ENCODE measurements at places on chromosomes 1 and 21.

GRCh38 chr1:85894651-85895050 is 186.4 kb upstream of the ZNHIT6 start:
- DNase-seq, result no peak

GRCh38 chr1:30645807-30646206 is 77.6 kb downstream of the MATN1 start:
- no peak for DNase-seq

DNA sequence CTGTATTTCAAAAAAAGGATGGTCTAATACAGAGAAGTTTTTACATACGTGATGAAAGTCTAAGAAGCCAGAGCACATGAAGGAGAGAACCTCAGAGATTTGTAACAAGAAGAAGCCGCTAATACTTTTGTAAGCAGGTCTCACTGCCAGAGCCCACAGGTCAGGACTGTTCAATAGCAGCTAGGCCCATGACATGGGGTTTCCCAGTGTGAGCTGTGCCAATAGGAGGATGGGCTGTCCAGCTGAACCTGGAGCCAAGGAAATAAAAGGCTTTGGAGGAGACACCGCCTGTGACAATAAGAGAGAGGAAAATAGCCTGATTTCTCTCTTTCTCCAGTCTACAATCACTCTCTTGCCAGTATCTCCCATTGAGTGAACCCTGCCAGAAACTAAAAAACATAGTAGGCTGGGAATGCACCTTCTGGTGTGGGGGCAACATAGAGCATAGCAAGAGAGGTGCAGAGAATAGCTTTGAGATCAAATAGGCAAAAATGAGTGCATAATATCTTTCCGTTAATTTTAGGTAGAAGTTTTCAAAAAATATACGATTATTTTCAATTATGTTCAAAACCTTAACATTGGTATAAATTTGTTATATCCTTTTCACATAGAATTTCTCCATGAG is 360.3 kb downstream of the NEGR1 start:
- no peak for DNase-seq

DNA sequence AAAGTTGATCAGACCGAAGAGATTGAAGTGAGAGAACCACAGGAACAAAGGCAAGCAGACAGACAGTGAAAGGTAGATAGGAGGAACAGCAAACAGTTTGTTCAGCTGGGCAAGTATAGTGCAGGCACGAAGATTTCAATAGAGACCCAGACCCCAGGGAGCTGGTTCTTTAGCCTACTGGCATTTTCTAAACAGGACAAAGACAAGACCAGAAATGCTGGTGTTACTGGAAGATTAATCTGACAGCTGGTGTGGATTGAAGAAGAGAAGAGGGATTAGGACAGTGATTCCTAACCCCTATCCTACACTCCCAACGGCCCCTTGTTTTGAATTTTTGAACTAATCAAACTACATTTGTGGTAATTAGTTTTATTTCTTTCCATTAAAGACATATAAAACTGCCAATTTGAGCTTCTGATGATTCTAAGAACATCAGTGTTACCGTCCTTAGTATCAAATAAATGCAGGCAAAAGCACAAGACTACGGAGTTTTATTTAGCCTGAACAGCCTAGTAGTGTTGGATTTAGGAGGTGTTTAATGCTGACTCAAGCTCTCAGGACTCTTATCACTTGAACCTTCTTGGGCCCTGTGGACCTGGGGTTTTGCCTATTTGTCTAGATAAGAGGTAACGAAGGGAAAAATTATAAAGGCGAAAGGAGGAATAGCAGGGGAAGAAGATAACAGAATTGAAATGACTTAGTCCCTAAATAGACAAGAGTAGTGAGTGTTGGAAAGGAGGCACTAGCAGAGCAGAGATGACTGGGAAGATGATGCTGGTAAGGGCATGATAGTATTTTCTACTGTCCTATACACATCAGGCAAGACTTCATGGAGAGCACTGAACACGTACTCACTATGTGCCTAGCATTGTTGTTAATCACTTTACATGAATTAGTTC is 2.0 kb downstream of the NPL start:
- no peak for DNase-seq

DNA sequence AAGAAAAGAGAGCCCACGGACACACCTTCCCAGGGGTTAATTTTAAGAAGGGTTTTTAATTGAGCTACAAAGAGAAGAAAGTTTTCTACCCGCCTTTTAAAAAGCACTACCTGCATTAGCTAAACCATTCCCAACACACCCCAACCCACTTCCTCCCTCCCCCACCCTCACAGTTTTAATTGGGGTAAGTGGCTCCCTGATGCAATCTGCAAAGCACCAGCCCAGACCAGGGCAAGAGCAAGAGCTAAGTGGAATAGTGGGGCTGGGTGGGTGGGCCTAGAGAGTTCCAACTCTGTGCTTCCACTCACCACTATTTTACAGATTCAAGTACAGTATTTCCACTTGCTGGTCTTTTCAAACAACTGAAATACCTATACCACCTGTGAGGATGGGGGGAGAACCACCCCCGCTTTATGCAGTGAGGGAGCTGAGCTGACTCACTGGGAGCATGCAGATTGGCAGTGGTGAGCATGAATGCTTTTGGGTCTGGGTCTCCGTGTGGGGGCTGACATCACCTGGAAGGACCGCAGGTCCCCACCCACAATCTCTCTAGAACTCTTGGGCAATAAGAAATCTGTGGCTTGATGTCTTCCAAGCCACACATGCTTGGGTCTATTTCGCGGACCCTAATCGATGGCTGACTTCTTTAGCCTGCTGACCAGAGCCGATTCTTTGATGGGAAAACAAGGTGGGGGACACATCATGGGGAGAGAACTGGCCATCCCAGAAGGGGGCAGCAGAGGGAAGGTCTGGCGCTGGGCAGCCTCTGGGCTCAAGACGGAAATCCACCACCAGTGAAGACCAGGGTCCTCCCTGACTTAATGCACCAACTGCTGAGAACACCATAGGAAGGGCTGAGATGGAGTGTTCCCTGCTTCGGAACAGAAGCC is 95.5 kb downstream of the SSBP3 start:
- no peak for DNase-seq

GRCh38 chr1:87333692-87334347 is 5.1 kb downstream of the LMO4 start:
- DNase-seq, result no peak

DNA sequence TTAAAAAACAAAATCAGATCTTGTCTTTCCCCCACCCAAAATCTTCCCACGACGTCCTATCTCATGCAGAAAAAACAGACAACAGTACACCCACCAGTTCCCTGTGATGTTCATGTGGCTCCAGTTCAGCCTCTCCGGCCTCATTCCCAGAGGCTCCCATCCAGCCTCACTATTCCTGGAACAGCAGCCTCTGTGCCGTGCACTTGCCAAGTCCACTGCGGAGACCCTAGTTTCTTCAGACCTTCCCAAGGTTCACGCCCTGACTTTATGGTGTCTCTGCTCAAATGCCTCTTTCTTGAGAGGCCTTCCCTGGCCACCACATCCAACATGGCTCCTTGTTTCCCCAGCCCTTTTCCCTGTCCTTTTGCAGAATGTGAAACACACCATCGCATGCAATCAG is 106.3 kb upstream of the BACE2 start:
- no peak for DNase-seq

DNA sequence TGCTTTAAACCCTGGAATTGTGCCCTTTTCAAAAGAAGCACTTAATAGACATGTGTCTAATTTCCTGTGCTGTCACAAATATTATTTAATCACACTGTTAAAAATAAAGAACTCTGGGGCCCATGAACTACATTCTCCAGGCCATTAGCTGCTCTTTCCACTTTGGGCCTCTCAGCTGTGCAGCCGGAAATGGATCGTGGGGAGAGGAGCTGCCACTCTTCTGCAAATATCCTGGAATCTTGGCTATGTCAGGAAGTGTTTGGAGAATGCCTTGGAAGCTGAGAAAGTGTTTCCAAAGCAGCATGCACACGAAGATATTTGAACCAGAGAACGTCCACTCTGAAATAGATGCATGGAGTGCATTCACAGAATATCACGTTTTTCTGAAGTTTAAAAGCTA is 27.5 kb upstream of the VPS26C start:
- no peak for DNase-seq

DNA sequence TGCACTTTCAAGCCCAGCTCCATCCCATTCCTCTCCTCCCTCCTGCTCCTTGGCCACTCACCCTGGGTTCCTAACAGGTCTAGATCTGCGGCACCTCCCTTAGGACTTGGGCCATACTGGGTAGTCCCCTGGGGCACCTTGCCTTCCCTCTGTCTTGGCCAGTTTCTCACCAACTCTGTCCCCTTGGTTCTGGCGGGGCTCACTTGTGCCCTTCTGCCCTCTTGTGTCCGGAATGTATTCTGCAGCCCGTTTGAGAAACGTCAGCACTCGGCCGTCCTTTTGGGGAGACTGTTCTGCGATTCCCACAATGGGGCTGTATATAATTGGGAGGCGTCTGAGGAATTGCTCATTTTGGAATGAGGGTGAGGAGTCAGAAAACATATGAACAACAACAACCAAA is 162.4 kb downstream of the ZSCAN20 start:
- no peak for DNase-seq

GRCh38 chr21:44441581-44442265 is 13.6 kb upstream of the LRRC3 start:
- no peak for DNase-seq

- no peak for DNase-seq
Measured at GRCh38 chr1:150987924-150988323, 5.8 kb downstream of the ANXA9 start.

- no peak for DNase-seq
Measured at GRCh38 chr1:179034720-179035119, 9.0 kb downstream of the FAM20B start.

DNA sequence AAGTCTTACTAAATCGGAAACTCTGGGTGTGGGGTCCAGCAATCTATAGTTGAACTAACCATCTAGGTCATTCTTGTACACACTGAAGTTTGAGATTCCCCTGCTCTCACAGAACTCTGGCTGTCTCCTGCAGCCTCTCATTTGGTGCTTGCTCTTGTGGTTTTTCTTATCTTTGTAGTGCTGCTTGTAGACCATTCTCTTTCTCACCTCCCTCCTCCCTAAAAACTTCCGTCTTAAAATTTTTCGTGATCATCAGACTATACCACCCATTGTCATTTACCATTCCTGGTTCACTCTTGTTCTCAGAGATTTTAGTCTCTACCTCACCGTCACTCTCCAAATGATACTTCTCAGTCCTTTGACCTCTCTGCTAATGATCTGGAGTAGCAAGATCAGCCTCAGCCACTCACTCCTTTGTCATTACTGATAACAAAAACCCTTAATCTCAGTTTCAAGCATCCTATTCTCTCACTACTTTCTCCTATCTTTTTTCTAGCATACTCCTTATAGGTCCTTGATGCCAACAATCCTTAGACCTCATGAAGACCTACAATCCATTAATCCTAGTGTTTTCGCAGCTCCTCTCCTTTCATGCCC is 13.0 kb upstream of the EPHX4 start:
- DNase-seq, result no peak

- DNase-seq, result no peak
Measured at GRCh38 chr1:190908691-190909090, 431.0 kb upstream of the BRINP3 start.

GRCh38 chr1:81920245-81920740 is 119.6 kb downstream of the ADGRL2 start:
- peak; percentile 35 for DNase-seq

DNA sequence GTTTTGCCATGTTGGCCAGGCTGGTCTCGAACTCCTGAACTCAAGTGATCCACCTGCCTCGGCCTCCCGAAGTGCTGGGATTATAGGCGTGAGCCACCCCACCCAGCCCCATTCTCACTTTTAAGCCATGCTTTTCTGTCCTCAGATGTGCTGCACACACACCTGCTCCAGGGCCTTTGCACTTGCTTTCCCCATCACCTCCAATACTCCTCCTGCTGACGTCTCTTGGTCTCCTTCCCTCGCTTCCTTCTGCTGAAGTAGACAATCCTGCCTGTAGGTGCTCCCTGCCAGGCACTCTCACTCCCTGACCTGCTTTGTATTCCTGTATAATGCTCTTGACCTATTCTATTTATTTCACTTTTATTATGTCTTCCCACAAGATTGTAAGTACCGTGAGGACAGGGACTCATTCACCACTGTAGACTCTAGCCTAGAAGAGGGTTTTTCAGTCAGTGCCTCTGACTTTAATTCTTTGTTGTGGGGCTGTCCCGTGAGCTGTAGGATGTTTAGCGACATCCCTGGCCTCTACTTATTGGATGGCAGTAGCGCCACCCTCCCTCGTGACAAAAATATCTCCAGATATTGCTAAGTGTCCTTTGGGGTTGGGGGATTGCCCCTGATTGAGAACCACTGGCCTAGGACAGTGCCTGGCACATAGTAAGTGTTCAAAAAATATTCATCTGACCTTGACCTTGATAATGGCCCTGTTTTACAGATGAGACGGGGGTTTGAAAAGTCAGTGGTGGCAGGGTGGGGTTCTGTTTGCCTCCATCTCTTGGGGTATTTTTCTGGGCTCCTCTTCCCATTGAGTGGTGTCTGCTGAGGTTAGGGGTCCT is 4.6 kb downstream of the TNFRSF1B start:
- DNase-seq, result no peak

GRCh38 chr1:183319051-183319450 is 99.1 kb downstream of the NMNAT2 start:
- DNase-seq, result no peak

DNA sequence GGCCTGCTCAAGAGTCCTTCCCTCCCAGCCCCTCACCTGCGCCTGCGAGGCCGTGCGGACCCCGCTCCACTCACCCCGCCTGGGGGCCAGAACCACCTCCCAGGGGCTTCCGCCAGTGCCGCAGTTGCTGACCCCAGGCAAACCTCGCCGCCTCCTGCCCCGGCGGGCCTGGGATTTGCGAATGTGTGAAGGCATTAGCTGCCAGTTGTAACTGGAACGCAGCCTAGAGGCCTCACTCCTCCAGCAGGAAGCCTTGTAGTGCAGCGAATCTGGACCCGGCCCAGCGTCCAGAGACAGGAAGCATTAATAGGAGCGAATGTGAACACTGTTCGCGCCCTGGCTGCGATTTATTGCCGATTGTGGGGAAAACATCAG is 140.9 kb upstream of the ARHGEF16 start:
- peak; percentile 65 for DNase-seq

DNA sequence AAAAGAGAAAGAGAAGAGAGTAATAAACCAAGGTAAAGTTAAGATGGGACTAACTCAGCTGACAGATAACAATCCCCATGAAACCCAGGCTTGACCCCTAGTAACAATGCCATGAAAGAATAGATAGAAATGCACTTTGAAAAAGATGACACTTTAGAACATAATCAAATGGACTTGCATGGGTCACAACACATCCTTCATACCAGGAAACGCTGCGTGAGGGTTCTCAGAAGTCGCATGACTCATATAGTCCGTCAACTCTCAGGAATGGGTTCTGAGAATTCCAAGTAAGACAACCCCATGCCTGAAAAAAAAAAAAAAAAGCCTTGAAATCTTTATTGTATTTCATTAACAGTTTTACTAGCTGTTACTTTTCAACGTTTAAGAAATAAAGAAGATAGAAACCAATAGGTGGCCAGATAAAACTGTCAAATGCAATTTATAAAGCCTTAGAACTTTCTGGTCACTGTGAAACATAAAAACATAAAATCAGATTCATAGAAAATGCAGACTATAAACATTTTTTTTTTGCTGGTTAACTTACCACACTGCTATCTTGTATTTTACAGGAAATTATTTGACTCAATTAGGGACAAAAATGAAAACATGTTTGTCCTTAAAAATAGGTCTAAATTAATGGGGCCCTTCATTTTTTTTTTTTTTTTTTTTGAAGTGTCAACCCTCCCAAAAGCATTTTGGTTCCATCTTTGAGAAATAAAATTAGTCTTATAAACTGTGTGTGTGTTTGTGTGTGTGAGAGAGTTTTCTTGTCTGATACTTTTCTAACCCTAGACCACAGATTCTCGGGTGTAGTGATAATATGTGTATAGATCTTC is 202.1 kb downstream of the NCAM2 start:
- no peak for DNase-seq

GRCh38 chr1:150761801-150762200 is 3.8 kb downstream of the CTSS start:
- no peak for DNase-seq

GRCh38 chr1:164592634-164593033 is 33.6 kb downstream of the PBX1 start:
- no peak for DNase-seq
